Psoas muscle (tissue), 8 donors: ENCODE measurements at places on chromosomes 6 and 20. TPM values are rescaled to one million over a fixed set of nuclear protein-coding genes. Genes with fewer than 3 reads are reported as not detected.

CEP43 gene
- 4.4 TPM for total RNA-seq

ADRM1 gene
- total RNA-seq = 249 TPM

TRIM40 gene
- not detected for total RNA-seq

PACSIN1 gene
- total RNA-seq = 0.11 TPM

RSPO4 gene
- total RNA-seq = not detected

OR2H2 gene
- not detected for total RNA-seq

IL17A gene
- total RNA-seq = not detected

CST2 gene
- total RNA-seq = not detected

SLC22A2 gene
- 0.49 TPM for total RNA-seq

PPP1R14C gene
- total RNA-seq = 22.2 TPM

ACSS1 gene
- 36.5 TPM for total RNA-seq

C6orf132 gene
- 0.11 TPM for total RNA-seq

MLN gene
- not detected for total RNA-seq

PLEKHG1 gene
- total RNA-seq = 4.9 TPM

HEBP2 gene
- total RNA-seq = 133 TPM

IRF4 gene
- total RNA-seq = 0.59 TPM

RPS21 gene
- total RNA-seq = 1,206 TPM

MOCS1 gene
- 44.2 TPM for total RNA-seq

KATNA1 gene
- total RNA-seq = 20.0 TPM

SLC52A3 gene
- 0.86 TPM for total RNA-seq

CNKSR3 gene
- total RNA-seq = 2.2 TPM

ASXL1 gene
- total RNA-seq = 52.0 TPM

ISM1 gene
- 1.8 TPM for total RNA-seq

HLA-C gene
- total RNA-seq = 119 TPM

PGC gene
- total RNA-seq = not detected

NKAIN2 gene
- total RNA-seq = 0.65 TPM

SMLR1 gene
- total RNA-seq = not detected

SAMD10 gene
- 0.54 TPM for total RNA-seq

RSPH9 gene
- not detected for total RNA-seq

OPN5 gene
- 0.18 TPM for total RNA-seq

RNF8 gene
- total RNA-seq = 15.7 TPM

MYMX gene
- not detected for total RNA-seq
